ENCODE measurements at places on chromosomes 4 and X.

DNA sequence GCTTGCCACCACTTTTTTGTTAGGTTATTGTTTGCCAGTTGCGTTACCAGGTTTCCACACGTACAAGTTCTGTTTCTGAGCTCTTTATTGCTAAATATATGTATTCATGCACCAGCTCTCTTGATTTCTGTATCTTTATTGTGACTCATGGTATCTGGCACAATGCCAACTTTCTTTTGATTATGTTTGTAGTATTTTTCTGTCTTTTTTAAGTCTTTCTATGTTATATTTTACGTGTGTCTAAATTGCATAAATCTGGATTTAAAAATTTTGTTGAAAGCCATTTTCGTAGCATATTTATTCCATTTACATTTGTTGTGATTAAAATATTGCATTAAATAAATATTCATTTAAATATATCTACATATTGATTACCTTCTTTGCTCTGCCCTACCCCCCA is 73.8 kb downstream of the KDM6A start:
- no peak for DNase-seq

GRCh38 chr4:121555315-121556107 is 141.3 kb downstream of the ANXA5 start:
- no peak for DNase-seq

- DNase-seq, result no peak
Observed at GRCh38 chrX:104173841-104174240, 7.6 kb downstream of the FAM199X start.

DNA sequence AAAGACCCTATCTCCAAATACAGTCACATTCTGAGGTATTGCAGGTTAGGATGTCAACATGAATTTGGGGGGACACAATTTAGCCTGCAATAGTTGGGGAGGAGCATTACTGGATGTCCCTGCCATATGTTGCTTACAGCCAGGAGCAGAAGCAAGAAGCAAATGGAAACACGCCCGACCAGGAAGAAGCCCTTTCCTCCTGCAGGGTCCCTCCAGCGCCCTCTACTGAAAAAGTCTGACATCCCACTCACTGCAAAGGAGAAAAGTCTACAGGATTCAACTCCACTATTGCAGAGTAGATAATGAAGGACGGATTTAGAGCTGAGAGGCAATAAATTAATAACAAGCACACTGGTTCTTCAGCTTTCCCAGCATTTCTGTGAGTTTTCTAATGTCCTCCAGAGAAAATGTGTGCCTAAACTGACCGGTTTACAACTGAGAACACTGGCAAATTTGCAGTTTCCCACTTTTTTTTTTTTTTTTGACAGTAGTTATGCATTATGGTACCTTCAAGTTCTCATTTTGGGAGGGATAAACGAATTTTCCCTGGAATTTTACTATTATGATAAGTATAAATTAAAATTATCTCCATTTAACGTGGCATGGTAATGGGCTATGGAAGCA is 31.7 kb downstream of the COQ2 start:
- peak; percentile 26 for DNase-seq

DNA sequence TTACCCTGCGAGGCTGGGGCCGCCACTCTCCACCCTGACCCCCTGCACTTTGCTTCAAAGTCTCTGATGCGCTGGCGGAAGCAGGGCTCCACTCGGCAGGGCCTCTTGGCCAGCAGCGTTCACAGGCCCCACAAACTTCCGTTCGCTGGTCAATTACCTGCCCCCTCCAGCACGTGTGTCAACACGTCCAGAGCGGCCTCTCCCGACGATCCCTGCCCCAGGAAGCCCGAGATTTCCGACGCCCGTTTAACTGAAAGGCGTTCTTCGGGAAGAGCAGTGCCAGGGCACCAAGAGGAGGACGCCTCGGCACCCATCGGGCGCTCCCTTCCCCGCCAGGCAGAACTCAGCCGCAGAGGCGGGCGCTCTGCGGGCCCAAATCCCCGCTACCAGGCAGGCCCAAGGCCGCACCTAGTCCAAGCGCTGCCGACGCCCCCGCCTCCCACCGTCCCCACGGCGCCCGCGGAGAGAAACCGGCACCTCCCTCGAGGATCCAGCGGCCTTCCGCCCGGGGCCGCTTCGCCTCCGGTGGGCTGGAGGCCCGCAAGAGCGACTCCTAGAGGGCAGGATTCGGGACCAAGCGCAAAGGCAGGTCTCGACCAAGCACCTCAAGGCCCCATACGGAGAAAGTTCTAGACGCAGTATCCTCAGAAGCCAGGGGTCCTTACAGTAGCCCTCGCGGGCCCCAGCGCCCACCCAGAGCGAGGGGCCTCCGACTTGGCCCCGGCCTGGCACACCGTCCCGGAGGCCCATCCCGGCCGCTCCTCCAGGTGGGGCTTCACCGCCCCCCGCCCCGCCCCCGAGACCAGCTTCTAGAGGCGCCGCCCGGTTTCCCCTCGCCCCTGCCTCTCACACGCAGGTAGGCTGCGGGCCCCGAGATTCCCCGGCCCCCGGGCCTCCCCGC is 586 bp downstream of the BCAP31 start:
- DNase-seq, result peak; percentile 22

GRCh38 chr4:97374526-97374925 is 768.8 kb downstream of the STPG2 start:
- no peak for DNase-seq

GRCh38 chr4:48078862-48079655 is 55.0 kb downstream of the TXK start:
- no peak for DNase-seq

DNA sequence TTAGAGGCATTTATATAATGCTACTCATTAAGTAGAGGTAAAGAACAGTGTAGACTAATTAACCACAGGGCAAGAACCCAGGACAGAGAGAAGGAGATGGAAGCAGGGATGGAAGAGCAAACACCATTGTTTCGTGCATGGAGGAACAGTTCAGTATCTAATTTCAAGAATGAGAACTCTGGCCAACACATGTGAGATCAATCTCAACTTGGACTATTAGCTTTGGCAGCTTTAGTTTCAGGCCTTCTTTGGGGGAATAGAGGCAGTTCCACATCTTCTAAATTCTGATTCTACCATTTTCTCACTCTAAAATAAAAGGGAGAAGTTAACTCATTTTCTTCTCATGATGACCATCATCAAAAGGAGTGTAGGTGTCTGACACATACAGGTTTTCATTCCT is 207.0 kb downstream of the LDB2 start:
- no peak for DNase-seq

DNA sequence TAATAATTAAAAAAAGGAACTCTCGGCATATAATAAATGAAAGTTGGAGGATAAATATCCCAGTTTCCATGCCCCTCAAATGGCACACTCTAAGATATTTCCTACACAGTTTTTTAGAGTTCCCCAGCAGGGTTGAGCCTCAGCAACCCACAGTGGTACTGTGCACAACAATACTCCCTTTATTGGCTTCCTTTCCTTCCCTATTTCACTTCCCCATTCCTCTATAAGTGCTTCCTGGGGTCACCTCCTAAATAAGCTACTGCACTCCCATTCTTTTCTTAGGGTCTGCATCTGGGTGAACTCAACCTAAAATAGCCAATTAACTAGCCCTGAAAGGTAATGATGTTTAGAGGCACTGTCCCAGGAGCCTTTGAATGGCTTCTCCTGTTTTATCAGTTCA is 76.4 kb upstream of the NHS start:
- DNase-seq, result no peak

DNA sequence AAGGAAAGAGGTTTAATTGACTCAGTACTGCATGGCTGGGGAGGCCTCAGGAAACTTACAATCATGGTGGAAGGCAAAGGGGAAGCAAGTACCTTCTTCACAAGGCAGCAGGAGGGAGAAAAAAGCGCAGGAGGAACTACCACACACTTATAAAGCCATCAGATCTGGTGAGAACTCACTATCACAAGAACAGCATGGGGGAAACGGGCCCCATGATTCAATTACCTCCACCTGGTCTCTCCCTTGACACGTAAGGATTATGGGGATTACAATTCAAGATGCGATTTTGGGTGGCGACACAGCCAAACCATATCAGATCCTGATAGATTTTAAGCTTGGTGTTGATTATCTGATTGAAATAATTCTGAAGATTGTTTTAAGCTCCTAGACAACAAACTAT is 218.7 kb downstream of the CBR4 start:
- no peak for DNase-seq

- DNase-seq, result no peak
Observed at GRCh38 chr4:184808713-184809050, 17.1 kb downstream of the ACSL1 start.

DNA sequence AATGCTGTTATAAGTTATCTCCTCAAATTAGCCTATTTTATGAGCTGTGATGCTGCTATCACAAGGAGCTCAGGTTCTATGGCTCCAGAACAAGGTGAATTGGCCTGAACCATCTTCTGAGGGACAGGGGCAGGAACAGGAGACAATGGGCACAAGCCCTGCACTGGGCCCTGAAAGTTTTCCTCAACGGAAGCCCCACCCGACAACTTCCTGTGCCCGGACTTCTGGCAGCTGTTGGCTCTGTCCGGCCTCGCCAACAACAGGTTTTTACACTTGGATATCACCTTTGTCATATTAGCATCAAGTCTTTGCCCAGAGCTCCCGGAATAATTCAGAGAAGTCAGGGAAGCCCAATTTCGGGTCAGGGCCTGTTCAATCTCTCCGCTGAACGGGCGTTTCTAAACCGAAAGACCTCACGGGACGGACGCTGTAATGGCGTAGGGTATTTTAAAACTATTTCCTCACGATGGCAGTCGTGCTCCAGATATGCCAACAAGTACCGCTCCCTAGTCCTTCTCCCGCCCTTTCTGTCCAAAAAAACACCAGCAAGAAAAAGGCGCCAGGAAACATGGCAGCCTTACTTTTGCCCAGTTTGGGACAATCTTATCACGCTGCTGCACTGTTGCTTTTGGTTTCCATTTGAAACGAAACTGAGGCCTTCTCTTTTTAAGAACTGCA is 201.0 kb upstream of the STK26 start:
- no peak for DNase-seq

All from NCI-H774 (cell line).